Keratinocyte (primary cell): ENCODE measurements at places on chromosomes 7 and 10.

- DNase-seq: no peak
Measured at GRCh38 chr7:34064519-34065158, 159.3 kb downstream of the BMPER start.

DNA sequence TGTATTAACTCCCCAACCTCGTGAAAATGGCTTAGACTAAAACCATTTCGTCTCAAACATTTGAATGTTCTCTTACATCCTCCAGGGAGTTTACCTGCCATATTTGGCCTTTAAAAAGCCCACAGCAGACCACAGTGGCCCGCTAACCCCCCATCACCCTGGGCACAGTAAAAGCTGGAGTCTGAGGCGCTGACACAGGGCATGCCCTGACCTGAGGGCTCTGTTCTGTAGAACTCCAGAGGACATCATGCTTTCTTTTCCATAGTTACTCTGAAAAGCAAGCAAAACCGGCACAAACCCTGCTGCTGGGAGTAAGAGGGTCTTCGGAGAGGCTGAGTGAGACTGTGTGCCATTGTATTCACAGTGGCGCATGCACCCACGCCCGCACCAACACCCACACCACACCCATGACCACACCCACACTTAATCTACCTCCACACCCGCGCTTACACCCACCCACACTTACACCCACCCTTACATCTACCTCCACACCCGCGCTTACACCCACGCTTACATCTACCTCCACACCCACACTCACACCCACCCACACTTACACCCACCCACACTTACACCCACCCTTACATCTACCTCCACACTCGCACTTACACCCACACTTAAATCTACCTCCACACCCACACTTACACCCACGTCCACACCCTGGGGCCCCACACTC lies 32.1 kb downstream of the LRRC27 start:
- DNase-seq: no peak

GRCh38 chr7:91832493-91833045 lies 47.9 kb downstream of the MTERF1 start:
- no peak for DNase-seq

DNA sequence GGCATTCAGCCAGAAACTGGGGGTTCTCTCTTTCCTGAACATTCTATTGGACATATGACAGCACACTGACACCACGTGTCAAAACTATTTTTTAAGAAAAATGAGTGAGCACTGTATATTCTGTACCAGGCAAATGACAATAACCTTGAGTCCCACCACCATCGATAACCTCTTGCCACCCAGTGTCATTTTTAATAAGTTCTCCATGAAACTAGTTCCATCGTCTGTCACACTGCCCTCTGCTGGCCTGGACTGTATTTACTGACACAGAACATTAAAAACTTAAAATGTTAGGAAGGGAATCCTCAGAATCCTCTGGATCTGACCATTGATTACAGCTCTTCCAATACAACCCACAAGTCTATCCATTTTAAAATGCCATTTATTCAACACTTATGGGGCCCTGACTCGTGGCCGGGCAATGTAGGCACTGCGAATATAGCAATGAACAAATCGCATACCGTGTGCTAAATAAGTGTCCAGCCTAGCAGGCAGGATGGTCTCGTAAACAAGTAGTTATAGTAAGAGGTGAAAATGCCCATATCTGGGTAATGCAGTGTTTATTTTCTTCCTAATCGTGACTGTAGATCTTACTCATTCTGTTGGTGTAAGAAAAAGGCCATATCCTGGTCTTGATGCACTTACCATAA lies 35.9 kb upstream of the CACNB2 start:
- no peak for DNase-seq

DNA sequence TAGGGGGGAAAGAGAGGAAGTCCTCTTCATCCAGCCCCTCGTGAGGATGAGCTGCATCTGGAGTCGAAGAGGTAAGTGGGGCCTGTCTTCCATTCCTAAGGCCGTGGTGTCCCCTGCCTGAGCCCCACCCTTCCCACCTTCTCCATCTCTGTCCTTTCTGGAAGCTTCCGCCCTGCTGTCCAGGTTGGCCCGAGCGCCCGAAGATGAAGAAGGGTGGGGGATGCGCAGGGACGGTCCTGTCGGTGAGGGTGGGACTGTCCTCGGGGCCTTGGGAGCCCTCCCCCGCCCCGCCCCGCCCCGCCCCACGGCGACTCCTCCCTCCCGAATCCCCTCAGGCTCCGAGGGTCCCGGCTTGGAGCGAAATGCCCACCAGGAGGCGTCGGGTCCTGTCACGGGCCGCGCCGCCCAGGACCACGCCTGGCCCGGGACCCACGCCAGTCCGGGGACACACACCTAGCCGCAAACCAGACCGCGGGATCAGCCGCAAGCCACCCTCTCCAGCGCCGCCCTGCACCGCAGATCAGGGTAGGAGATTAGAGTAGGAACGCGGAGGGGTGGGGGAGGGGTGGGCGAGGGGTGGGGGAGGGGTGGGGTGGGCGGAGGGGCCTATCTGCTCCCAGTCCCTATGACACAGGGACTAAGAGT lies 15.3 kb downstream of the GPRIN2 start:
- no peak for DNase-seq

- no peak for DNase-seq
Measured at GRCh38 chr10:69089638-69090599, 2.0 kb downstream of the SRGN start.

DNA sequence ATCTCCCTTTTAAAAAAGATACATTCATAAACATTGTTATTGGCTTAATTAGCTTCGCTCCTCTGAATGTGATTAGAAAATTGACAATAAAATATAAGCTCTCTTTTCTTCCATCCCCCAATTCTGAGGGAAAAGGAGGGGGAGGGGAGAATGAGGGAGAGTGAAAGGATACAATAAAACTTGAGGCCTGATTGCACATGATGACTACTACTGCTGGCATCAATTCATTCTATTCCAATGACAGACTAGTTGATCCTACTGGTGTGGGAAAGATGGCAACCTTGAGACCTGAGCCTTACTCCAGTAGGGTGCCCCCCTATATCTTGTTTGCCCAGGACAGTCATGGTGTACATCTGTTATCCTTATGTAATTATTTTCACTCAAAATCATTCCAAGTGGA lies 4.5 kb upstream of the IQUB start:
- DNase-seq: no peak

DNA sequence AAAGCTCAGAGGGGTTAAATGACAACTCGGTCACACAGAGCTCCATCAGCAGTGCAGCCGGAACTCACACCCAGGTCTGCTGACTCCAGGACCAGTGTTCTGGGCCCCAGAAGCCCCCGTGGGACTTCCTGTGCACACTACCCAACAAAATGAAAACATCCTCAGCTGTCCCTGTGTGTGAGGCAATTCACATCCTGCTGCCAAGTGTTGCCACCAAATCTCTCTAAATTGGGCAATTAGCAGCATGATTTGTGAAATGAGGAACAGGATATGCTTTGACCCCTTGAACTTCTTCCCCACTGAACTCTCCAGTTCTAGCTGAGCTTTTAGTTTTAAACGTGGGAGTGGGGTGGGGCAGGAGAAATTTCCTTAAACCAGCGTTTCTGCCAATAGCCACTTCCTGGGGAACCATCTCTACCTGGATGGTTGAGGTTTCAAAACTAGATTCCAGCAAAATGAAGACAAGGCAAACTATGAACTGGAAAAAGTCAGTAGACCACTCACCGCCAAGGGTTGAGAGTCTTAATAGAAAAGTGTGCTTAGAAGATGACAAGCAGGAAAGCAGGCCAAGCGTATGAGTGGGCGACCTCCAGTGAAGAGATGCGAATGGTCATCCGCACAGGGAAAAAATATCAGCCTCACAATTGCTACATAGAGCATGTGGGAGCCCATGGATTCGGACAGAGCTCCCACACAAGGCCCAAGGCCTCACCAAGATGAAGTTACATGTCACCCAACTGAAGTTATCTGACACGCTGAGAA lies 51.9 kb upstream of the CHST15 start:
- DNase-seq: no peak

- DNase-seq: no peak
Measured at GRCh38 chr10:60572511-60573194, 183.0 kb upstream of the ANK3 start.

DNA sequence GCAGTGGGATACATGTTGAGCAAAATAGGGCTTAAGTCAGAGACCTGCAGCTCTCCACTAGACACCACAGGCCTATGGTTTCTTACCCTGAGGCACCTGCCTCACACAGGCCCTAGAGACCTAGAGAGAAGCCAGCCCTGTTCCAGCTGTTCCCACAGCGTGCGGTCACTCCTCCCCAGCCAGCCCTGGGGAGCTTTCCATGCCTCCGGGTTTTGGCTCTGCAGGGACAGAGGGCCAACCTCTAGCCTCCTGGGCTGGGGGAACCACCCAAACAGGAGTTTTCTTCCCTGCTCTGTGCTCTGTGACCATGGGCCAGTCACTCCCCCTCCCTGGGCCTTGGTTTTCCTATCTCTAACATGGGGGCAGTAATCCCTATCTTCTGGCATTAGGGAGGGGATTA lies 33.0 kb downstream of the SH2B2 start:
- DNase-seq: no peak

DNA sequence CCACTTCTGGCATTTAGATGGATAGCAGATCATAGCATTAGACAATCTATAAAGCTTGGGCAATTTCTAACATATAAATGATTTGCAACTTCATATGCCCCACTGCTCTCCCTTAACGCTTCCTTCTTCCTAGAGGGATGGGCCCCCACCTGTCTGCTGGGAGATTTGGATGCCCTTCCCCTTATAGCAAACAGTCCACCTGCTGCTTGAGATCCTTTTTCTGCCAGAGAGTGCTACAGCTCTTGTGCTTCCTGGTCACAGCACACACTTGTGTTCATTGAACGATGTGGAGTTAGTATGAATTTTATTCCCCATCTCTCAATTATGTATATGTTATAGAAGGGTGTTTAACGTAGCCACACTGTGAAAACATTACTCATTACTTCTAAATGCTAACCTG lies 10.4 kb upstream of the PCGF5 start:
- DNase-seq: no peak

DNA sequence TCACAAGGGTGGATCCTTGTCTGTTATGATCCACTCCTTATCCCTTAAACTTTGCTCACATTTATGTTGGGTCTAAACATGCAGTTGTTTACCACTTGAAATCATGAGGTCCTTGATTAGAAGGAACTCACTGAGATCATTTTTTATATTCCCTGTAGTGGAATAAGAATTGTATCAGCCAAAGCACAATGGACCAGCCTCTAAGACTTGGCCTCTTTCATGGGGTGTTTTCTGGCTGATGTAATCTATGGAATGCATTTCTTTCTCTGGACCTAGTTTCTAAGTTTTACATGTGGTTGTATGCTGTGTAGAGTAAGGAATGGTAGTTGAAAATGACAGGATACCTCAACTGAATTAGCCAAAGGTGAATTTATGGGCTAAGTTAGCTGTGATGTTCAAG lies 376.6 kb downstream of the SORCS3 start:
- no peak for DNase-seq

DNA sequence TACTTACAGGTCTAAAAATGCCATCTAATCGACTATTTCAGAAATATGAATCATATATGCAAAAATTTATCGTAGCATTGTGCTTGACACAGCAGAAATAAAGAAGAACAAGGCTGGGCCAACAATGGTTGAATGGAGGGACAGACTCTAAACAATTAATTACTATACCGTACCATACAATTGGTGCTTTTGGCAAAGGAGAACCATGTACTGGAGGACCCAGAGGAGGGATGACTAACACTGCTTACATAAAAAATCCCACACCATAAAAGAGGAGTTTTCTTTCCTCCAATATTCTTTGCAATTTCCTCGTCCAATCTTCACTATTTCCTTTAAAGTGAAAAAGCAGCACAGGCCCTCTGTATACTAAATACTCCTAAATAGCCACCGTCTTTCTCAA lies 94.1 kb downstream of the SGMS1 start:
- DNase-seq: no peak

DNA sequence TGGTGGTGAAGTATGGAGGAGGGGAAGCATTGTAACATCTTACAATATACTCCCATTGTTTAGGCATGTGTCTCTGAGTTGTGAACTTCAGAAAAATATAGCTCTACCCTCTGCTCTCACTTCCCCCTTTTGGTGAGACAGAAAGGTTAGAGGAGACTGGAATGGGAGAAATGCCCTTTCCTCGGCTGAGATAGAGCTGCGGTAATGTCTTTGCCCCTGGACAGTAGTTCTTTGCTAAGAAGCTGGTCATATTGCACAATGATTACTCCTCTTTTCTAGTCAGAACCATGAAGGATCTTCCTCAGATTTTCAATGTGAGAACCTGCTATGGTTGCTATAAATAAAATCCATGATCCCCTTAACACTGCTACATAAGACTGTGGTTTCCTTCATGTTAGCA lies 171.0 kb downstream of the SEM1 start:
- no peak for DNase-seq

- no peak for DNase-seq
Measured at GRCh38 chr7:64890761-64891362, 12.2 kb upstream of the ZNF273 start.

GRCh38 chr7:78900806-78901205 lies 552.7 kb downstream of the MAGI2 start:
- no peak for DNase-seq

DNA sequence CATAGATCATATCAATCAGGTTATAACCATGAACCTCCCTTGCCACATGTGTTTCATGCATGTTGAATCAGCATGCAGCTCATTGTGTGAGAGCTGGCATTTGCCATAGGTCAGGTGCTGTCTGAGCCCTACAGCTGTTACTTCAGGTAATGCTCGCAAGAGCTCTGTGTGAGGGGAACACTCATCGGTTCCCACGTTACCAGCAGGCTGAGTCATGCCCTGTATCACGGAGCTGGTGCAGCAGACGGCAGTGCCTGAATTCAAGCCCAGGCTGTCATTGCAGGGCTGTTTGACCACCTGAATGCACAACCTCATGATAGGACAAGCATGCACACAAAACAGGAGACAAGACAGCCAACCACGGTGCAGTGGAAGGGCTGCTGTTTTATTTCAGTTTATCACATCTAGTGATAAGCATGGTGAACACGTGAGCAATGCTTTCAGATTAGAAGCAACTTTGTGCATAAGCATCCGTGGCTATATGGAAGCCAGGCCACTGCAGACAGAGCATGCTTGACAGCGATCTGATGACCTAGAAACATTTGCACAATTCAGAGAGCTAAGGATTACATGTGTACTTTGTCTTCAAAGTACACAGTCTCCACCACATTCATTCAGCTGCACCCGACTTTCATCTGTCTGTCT lies 56.4 kb upstream of the PFKP start:
- no peak for DNase-seq

DNA sequence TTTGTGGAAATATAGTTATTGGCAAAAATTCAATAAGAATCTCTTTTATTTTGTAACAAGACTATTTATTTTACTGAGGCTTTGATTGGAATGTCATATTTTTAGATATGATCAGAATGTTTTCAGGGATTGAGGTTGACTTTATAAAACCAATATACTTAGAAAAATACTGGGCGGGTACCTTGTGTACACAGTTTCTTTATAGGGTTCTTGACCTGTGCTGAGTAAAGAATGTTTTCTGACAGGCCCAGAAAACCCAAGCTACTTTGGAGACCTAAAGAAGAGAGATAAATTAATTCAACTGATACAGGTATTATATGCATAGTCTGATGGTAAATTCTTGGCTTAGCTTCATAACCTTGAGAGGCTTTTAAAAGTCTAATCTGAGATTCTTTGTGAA lies 23.9 kb upstream of the SPAM1 start:
- no peak for DNase-seq
